CD4-positive, alpha-beta T cell treated with Interleukin-15 for 1 hour (primary cell): ENCODE measurements at places on chromosomes 5 and 9.
A peak's percentile ranks its signal among the peaks of the same experiment; 100 is the strongest.

DNA sequence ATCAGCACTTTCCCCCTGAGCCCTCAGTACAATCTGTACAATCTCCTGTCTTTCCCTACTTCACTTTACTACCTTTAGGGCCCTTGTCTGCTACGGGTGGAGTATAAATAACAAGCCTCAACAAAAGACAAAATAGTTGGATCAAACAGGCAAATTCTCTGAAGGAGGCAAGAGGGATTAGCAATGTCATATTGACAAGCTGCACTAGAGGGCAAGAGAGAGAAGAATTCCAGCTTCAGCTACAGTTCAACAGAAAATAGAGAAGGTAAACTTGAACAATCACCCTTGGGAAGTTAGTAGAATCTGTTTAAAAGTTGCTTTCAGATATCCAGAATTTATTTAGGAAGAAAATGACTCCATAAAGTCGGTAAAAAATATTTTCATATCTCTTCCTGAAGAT is 68.4 kb upstream of the IZUMO3 start:
- DNase-seq, result no peak

GRCh38 chr5:72818866-72819534 is 2.5 kb downstream of the TNPO1 start:
- DNase-seq, result peak; percentile 67

DNA sequence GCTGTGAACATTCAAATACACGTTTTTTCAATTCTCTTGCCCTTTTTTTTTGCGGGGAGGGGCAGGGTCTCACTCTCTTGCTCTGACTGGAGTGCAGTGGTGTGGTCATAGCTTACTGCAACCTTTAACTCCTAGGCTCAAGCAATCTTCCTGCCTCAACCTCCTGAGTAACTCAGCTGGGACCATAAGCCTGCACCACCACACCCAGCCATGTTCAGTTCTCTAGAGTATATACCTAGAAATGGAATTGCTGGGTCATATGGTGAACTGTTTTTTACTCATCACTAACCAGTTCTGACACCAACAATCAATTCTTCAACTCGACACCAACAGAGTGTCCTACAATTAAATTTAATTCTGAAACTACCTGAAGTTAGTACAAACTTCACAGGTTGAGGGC is 85.5 kb upstream of the ZNF169 start:
- DNase-seq, result no peak

- DNase-seq, result no peak
These were observed 36.5 kb downstream of the PALM2AKAP2 start for GRCh38 chr9:109816490-109816889.

DNA sequence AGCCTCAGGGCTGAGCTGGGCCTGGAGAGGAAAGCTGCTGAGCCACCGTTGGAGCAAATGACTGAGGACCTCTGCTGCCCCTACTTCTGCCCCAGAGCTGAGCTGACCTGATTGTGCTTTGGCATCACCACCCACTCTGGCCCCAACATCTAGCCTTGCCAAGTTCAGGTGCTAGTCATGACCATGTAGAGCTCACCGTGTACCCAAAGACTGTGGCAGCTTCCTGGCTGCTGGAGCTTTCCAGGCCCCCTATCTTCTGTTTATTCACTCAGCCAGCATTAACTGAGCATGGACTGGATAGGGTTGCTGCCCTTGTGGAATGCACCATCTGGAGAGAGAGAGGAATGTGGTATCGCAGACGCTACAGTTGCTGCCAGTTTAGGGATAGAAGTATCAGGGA is 49.1 kb downstream of the JADE2 start:
- no peak for DNase-seq

- no peak for DNase-seq
These were observed 830.9 kb upstream of the WWC1 start for GRCh38 chr5:167460449-167461020.

DNA sequence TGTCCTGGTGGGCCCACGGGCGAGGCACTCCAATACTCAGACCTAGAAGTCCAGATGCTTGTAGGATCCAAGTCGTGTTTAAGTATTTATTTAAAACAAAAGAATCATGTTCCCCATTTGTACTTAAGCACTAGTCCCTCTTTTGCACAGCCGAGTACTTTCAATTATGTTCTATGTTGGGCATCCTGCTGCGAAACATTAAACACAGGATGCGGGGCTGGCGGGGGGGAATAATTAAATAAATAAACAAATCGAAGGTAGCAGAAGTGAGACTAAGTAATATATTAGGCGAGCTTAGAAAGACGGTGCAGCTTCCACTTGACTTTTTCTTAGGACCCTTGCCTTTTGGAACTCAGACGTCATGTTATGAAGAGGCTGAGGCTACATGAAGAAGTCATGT is 1129.2 kb upstream of the ACO1 start:
- no peak for DNase-seq
